ENCODE measurements at places on chromosomes 4 and X.

- no peak for DNase-seq
These were observed 5.6 kb upstream of the STPG2 start for GRCh38 chr4:98148856-98149255.

DNA sequence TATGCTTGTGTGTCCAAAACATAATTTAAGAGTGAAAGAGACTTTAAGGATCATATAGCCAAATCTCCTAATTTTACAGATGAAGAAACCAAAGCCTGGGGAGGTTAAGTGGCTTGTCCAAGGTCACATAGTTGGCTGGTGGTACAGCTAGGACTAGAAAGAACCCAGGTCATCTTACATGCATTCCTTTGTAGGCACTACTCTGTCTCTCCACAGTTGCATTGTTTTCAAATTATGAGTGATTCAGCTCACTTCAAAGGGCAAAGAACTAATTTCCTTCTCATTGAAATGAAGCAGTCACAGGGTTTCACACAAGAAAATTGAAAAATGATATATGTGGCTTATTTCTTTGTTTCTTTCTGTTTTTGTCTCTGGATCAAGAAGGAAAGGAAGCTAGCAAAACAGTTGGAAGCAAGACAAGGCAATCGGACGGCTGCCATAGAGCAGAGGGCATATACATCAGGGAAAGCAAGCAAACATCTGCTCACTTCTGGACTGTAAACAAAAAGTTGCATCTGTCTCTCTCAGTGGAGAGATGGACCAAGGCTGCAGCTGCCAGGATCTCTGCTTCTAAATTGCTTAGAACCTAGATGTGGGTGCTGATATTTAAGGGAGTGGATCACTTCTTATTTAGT is 107.5 kb upstream of the AMOT start:
- no peak for DNase-seq

DNA sequence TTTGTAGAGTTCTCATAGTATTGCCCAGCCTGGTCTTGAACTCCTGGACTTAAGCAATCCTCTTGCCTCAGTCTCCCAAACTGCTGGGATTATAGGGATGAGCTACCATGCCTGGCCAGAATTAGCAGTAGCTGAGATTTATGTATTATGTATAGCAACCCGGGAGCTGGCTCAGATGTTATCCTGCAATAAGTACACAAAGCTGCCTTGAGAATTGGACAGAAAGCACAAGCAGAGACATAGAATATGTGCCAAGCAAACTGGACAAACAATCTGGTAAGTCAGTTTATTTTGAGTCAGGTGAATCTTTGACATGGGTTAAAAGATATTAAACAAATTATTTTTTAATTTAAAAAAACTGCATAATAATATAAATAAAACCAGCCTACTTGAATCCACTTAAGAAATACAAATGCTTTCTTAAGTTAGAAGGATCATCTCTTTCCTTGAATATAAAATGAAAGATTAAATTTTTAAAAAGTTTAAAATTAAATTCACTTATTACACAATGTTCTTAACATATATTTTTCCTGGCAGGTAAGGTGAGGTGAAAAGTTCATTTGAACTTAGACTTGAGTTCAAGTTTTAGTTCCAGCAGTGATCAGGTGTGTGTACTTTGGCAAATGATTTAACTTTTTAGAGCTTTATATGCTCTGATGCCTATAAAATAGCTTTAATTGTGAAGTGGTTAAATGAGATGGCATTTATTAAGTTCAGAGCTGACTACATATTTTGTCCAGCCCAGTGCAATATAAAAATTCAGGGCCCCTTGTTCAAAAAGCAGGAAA is 87.8 kb upstream of the ACSL1 start:
- no peak for DNase-seq

DNA sequence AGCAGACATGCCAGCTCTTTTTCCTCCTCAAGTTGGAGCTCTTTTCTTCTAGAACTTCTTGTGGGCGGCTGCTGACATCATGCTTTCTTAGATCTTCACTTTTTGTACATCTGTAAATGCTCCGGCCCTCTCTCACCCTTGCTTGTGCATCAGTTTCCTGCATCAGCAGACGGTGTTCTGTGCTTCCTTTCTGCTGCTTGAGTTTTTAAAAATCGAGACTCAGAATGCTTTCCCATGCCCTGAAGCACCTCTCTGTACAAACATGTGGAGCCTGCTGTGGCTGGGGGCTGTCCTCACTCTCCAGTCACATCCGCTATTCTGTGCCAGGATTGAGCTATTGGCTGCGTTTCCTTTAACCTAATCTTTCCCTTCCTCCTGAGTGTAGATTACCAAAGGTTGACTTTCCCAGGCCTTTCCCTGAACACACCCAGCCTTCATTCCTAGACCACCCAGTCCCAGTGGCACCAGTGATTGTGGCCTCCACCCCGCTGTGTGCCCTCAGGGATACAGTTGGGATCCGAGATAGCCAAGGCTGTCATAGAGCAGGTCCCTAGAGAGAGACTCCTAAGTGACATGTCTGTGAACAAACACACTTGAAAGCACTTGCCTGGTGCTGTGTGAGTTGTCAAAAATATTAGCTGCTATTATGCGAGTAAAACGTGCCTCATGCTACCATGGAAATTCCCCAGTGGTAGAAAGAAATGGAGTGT is 41.9 kb downstream of the TNIP2 start:
- no peak for DNase-seq

DNA sequence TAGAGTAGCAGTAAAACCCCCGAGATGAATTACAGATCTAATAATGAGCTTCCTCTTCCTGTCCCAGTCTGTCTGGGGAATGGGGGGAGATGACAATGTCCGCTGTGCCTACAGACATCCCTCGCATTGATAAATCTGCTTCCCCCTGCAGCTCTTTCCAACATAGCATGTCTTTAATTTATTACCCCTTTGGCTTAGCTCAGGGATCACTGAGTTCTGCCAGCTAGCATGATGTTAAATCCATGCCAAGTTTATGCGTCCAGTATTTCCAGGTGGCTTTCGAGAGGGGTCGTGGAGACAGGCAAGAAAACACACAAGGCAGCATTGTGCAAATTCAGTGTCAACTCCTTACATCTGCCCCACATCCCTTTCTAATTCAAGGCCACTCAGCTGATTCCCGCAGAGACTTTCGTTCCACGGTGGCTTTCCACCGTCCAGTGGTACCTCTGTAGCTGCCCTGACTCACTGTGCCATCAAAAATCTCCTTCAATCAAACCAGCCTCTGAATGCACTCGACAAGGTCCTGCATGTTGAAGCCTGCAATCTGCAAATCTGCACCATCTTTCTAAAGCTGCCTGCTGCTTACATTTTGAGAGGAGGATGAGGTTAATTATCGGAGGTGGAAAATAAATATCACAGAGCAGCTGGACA is 75.1 kb downstream of the MXRA5 start:
- peak; percentile 12 for DNase-seq

- DNase-seq: no peak
These were observed 302.1 kb downstream of the INPP4B start for GRCh38 chr4:142544039-142544438.

GRCh38 chr4:82053396-82053795 is 320.4 kb downstream of the HNRNPD start:
- no peak for DNase-seq

GRCh38 chr4:143667461-143667860 is 33.0 kb downstream of the FREM3 start:
- DNase-seq: no peak

GRCh38 chrX:130110379-130111219 is at the start of gene ELF4:
Gene ELF4, minus strand, starts transcription at chrX:130110497. Its CDS starts 29,167 bp downstream, at chrX:130081330.
- DNase-seq: no peak

DNA sequence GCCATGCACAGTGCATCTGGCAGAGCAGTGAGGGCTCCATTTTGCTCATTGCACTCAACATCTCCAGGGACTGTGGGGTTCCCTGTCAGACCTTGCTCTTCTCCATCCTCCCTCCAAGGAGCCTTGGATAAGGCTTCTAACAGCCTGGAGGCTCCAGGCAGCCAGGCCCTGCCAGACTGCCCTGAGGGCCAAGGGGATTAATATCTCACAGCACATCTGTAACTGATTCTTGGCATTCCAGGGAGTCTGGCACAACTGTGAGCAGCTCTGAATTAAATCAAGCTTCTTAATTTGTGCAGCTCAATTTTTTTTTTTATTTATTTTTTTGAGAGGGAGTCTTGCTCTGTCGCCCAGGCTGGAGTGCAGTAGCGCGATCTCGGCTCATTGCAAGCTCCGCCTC is 224.5 kb upstream of the PGRMC2 start:
- no peak for DNase-seq

GRCh38 chrX:49193542-49193964 is 6.4 kb downstream of the SYP start:
- DNase-seq: no peak

GRCh38 chrX:83446355-83446754 is 61.7 kb upstream of the POU3F4 start:
- no peak for DNase-seq

GRCh38 chr4:185587427-185588161 is 52.3 kb upstream of the PDLIM3 start:
- peak; percentile 45 for DNase-seq

DNA sequence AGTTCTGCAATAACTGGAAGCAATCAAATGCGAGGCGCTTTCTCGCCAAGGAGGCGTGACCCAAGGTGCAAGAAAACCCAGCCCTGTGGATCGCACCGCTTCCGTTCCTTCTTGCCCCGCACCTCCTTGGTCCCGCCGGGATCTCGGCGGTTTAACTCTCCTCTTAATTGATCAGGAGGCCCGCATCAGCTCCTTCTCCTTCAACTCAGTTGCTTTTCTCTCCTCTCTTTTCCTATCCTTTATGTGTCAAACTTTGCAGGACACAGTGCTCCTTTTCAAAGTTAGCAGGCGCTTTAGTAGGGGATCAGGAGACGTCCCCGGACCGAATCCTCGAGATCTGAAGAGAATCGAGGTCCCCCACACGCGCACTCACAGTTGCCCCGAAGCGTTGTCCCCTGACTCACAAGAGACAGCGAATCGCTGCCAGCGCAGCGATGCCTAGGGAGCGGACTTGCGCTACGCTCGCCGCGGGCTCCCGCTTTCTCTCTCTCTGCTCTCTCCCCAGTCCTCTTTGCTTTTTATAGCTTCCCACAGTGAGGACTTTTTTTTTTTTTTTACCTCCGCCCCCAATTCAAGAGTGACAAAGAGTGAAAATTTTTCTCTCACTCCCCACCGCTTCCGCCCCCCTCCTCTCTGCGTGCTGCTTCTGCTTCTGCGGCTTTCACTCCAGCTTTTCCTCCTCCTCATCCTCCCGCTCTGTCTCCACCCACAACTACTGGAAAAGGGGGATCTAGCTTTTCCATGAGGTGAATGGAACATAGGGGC is at the start of gene DKK2:
Gene DKK2 (minus strand): TSS at position 495 of the 765 bp plus-strand sequence. CDS start 722 bp downstream, outside the sequence.
- DNase-seq: peak; percentile 62

DNA sequence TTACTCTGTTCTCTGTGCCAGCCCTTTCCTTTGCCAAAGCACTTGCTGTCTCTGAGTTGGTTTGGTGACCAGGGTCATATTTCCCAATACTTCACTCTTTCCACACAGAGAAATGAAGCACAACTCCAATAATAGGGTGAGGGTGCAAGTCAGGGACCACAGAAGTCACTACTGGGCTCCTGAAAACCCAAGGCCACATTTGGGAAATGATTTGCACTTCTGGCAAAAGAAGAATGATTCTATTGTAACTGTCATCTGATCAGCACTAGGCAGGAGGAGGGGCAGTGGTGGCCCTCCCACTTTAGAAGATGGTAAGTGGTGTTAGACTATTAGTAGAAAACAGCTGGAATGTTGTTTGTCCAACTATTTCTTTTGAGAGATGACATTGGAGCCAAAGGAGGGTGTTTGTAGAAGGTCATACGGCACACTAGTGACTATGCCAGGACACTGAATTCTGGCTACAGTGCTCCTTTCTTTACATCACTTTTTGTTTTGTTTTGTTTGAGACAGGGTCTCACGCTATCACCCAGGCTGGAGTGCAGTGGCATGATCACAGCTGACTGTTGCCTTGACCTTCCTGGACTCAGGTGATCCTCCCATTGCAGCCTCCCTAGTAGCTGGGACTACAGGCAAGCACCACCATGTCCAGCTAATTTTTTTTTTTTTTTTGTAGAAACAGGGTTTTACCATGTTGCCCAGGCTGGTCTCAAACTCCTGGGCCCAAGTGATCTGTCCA is 10.8 kb upstream of the HADH start:
- no peak for DNase-seq

GRCh38 chr4:105179539-105180401 is 33.1 kb downstream of the TET2 start:
- DNase-seq: no peak

- no peak for DNase-seq
These were observed 13.9 kb upstream of the RASL11B start for GRCh38 chr4:52848254-52848653.

DNA sequence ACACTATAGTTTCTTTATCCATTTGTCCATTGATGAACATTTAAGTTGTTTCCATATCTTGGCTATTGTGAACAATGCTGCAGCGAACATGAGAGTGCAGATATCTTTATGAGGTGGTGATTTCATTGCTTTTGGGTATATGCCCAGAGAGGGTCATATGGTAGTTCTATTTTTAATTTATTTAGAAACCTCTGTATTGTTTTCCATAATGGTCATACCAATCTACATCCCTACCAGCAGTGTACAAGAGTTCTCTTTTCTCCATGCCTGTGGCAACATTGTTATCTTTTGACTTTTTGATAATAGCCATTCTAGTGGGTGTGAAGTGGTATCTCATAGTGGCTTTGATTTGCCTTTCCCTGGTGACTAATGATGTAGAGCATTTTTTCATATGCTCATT is 48.8 kb downstream of the EDA start:
- no peak for DNase-seq

DNA sequence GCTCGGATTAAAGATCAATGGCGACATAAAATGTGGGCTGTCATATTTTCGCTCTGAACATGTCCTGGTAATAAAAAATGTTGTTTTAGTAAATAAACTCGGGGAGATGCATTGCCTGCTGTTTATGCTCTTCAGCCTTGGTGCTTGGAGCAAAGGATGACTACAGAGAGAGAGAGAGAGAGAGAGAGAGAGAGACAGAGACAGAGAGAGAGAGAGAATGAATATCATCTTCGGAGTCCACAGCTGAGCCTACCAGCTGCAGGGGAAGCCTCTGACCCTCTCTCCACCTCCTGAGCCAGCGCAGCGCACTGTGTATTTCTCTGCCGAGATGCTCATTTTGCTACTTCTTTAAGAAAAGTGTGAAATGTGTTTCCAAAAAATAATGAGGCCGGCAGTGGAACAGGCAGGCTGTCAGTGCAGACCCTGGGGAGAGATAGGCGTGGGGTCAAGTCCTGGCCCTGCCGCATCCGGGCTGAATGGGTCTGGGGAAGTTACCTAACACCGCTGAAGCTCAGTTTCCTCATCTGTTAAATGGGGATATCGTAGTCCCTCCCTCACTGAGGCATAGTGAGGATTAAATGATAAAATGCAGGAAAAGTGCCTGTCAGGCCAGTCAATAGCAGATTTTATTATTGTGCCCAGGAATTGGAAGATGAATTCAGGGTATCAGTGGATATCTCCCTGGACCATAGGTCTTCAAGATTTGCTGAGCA is 58.5 kb upstream of the LGI2 start:
- DNase-seq: no peak

- no peak for DNase-seq
These were observed 93.6 kb upstream of the DHX15 start for GRCh38 chr4:24677909-24678308.

DNA sequence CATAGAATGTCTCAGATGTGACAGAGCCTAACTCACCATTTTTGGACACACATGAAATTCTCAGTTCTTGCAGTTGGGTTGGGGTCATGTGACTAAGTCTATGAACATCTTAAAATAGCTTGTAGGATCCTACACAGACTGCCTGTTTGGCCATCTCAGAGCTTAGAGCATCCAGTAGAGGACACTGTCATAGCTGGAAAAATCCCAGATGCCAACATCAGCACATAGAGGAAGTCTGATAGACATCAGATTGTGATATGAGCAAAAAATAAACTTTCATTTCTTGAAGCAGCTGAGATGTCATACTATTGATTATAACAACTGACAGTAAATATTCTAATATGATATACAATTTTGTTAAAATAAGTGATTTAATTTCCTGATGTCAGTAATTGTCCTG is 207.1 kb downstream of the TRAM1L1 start:
- DNase-seq: no peak

Data from right kidney (tissue), 9 donors.